Stimulated activated CD4-positive, alpha-beta T cell treated with anti-CD3 and anti-CD28 coated beads, Interleukin-1b, Interleukin-23, amount 100 ng/mL, for 1 hour (primary cell): ENCODE measurements at places on chromosomes 13 and 19.

GRCh38 chr19:35254341-35255297 is 5.8 kb downstream of the LSR start:
- no peak for DNase-seq

- no peak for DNase-seq
These were observed 262.1 kb downstream of the DCT start for GRCh38 chr13:94217370-94217769.

DNA sequence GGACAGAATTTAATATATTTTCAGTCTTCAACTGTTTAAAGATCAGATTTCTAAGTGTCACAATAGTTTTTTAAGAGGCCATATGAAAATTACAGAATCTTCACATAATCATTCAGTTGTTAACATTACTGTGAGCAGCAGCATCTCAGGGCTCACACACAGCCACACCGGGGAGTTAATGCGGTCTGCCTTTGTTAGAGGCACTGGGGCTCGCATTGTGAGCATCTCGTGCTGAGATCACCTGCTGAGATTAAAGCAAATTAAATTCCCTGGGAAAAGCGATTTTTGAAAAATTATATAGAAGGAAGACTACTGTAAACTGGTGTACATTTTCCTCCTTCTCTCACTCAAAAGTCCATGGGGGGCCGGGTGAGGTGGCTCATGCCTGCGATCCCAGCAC is 16.6 kb downstream of the GPR12 start:
- DNase-seq, result no peak

GRCh38 chr13:33806470-33807248 is 11.3 kb upstream of the RFC3 start:
- DNase-seq, result no peak

GRCh38 chr13:110652231-110652730 is 36.9 kb downstream of the NAXD start:
- DNase-seq, result no peak

GRCh38 chr13:66933994-66934393 is 296.1 kb downstream of the PCDH9 start:
- no peak for DNase-seq

- no peak for DNase-seq
These were observed 78.4 kb downstream of the TEX29 start for GRCh38 chr13:111398715-111399299.

DNA sequence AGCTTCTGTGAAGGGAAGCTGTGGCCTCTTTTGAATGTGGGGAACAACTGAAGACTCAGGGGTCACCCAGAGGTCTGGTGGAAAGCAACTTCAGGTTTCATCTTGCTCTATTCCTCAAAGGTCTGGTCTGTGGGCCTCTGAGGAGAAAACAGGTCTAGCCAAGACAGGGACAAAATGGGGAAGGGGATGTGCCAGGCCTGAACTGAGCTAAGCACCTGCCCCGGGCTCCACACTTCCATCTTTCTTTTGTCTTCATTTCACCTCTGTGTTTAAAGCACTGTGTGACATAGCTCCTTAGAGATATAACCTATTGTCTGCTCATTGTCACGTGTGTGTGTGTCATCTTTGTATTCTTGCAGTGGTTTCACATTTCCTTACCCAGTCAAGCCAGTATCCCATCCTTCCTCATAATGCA is 19.9 kb upstream of the GDF15 start:
- DNase-seq, result no peak

DNA sequence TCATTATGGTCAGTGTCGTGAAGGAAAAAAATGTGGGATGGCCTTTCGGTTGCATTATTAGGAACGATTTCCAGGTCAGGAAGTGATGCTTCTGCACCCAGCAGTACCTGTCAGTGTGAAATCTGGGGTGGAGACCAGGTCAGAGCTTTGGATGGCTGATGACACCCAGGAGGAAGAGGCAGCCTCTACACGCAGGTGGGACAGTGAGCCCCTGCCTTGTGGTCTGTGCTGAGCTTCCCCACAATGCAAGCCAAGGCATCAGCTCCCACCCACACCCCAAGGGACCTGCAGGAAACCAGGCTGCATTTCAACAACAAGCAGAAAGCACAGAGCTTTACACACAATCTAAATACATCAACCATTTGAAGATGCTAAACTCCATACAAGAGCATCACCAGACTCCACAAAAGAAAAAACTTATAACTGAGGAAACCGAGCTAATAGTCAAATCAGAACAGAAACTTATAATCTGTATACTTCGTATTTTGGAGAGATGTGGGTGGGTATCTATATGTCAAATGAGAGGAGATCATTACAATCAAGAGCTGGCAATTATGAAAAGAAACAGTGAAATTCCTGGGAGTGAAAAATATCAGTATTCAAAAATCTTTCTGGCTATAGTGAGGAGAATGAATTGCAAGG is 130.1 kb downstream of the ZDHHC20 start:
- DNase-seq, result no peak

GRCh38 chr19:10137751-10138682 is 18.3 kb upstream of the EIF3G start:
- no peak for DNase-seq

DNA sequence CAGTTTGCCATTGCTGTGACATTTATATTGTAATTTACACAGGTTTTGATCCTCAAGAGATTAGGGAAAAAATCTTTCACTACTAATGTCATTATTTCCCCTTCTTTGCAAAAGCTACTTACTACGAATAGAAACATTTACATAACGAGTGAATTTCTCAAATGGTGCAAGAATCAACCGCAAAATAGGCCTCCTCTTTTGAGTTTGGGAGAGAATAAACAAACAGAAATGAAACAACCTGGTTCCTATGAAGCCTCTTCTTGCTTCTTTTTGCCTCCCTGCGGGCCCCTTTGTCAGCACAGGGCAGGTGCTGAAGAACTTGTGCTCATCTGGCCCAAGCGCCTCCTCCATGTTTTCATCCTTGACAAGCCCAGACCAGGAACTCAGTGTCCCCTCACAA is 10.1 kb upstream of the GJA3 start:
- no peak for DNase-seq

- DNase-seq, result no peak
These were observed 22.8 kb upstream of the ZNF83 start for GRCh38 chr19:52660981-52661380.

DNA sequence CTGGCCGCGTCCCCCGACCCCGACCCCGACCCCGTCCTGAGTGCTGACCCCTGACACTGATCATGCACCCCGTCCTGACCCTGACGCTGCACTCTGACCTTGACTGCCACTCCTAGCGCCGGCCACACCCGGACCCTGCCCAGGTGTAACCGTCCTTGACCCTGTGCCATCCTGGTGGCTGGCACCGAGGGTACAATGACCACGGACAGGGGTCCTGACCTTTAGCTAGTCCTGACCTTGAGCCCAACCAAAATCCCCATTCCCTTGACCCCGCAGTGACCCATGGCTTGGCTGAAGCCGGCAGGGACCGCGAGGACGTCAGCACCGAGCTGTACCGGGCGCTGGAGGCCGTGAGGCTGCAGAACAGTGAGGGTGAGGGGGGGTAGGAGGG is 25.9 kb downstream of the CLEC4M start:
- DNase-seq, result no peak

DNA sequence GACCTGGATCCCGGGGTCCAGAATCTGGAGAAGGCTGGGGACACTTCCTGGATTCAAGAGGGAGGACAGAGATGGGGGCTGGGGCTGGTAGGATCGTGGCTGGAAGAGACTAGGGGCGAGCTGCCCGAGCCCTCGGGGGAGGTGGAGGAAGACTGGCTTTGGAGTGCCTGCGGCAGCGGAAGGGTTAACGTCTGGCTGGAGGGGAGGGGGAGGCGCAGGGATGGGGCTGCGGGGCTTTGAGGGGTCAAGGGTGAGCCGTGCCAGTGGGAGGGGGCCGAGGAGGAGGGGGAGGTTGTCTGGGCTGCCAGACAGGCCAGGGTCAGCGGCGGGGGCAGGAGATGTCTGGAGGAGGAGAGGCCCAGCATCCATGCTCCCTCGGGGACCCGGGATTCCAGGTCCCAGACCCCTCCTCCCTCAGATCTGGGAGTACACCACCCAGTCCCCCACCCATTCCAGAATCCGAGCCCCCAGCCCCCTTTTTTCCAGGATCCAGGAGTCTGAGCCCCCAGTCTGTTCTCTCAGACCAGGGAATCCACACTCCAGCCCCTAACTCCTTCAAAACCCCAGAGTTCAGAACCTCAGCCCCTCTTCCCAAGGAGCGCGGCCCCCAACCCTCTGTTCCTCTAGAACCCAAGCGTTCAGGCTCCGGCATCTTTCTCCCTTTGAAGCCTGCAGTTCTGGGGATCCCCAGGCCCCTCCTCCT is 3.2 kb upstream of the SPACA6 start:
- no peak for DNase-seq

GRCh38 chr13:99256283-99256682 is 1.9 kb downstream of the GPR18 start:
- DNase-seq, result no peak

- DNase-seq, result no peak
These were observed 336.1 kb downstream of the DNAJC15 start for GRCh38 chr13:43359536-43359935.

DNA sequence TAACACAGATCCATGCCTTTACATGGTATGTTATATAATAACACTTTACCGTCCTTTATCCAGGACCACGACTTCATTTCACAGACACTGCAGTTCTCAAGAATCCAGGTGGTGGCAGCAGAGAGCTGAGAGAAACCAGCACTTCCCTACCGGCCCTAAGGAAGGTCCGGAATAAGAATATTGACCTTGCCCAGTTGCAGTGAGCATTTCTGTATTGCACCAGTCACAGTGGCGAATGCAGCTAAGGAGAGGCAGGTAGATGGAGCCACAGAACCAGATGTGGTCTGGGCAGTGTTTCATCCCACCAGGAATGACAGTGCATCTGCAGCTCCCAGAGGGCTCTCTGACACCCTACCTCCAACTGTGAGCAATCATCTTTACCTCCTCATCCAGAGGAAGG is 44.6 kb downstream of the ZNF787 start:
- DNase-seq, result no peak

GRCh38 chr19:58474291-58474996 is 1.7 kb upstream of the ZNF446 start:
- no peak for DNase-seq

- no peak for DNase-seq
These were observed 34.1 kb upstream of the KLF12 start for GRCh38 chr13:74168263-74168675.

DNA sequence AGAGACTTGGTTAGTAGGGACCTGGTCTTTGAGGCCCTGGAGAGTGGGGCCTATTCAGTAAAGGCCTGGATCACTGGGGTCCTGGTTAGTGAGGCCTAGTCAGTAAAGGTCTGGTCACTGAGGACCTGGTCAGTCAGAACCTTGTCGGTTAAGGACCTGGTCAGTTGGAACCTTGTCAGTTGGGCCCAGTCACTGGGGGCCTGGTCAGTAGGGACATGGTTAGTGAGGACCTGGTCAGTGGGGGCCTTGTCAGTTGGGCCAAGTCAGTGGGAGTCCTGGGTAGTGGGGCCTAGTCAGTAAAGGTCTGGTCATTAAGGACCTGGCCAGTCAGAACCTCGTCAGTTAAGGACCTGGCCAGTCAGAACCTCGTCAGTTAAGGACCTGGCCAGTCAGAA is 43.2 kb upstream of the TPM4 start:
- DNase-seq, result no peak

DNA sequence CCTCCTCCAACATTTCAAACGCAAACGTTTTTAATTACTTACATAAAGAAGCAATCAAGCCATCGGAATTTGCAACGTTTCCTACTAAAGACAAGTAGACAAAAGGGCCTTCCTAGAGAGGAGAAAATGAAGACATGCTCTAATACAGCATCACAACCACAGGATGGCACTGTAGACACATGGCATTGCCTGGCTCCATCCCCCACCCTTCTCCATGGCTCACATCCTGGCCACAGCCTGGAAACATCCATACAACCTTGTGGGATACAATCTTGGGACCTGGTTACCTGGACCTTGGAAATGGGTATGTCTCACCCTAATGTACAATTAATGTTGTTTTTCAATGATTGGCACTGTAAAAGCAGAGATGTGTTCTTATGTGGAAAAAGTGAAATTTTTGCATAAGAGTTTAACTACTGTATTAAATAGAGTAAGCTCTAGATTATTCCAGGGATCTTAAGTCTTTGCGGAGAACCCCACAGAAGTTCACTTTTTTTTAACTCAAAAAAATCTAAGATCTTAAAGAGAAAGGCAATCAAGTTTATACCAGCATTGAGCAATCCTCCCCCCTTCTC is 21.5 kb downstream of the EBPL start:
- DNase-seq, result no peak

DNA sequence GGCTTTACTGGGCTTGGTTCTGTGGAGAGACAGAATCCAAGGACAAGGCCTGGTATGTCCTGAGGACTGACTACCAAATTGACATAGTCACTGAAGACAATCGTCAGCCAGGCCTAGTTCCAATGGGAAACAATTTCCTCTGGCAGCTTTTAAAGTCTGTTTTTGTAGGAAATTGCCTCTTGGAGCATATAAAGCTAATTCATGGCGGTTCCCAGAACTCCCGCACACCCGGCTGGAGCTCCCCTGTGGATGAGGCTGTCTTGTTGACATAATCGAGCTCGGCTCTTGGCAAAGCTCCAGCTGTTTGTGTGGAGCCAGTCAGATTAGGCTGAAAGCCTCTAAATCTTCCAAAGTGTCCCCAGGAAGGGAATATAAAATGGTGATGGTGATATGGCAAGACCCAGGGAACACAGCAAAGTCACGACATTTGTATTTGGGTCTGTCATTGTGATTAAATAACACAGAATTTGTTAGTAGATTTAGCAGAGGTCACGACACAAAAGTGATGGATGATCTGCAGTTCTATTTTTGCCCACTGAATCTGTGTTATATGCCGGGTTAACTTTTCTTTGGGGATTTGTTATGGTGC is 395.0 kb downstream of the PCDH9 start:
- no peak for DNase-seq

- DNase-seq, result no peak
These were observed 12.1 kb upstream of the CEACAM3 start for GRCh38 chr19:41784312-41784711.

- DNase-seq, result no peak
These were observed 324.9 kb upstream of the SPRY2 start for GRCh38 chr13:80665792-80666333.

DNA sequence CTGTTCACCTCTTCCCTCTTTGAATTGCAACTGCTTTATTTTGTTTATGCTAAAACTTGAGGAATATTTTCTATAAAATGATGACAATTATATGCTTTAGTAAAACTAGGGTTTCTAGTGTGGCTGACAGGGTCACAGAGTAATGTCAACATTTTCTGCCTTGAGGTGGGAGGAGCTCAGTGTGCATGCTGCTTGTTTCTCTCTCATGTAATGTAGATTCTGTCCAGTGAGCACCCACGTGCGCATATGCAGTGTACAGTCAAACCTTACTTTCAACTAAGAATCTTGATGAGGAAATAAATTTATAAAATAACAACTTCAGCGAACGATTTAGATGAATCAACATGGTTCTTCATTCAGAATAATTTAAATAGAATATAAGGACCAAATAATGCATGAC is 603.9 kb downstream of the PCDH17 start:
- DNase-seq, result no peak

GRCh38 chr19:39531834-39532232 is 819 bp downstream of the EID2B start:
- DNase-seq, result no peak
